WTC11 (cell line): ENCODE measurements at places on chromosomes 3 and 15. TPM values are rescaled to one million over a fixed set of nuclear protein-coding genes. Genes with fewer than 3 reads are reported as not detected.

The ADGRG7 gene
- total RNA-seq, result not detected in 3 replicates

The MAP3K13 gene
- 9.1 to 9.8 TPM (median 9.5 TPM) in 3 replicates for total RNA-seq

The SRPRB gene
- total RNA-seq, result 40.9 to 42.2 TPM (median 41.2 TPM) in 3 replicates

The ECE2 gene
- 0.46 to 1.2 TPM (median 0.64 TPM) in 3 replicates for total RNA-seq

The CDHR4 gene
- 0.17 to 0.69 TPM (median 0.39 TPM) in 3 replicates for total RNA-seq

The PARP14 gene
- 15.9 to 17.6 TPM (median 16.8 TPM) in 3 replicates for total RNA-seq

The FEZF2 gene
- total RNA-seq, result not detected in 3 replicates

The CCR5 gene
- 0.09 TPM in 1 of 3 replicates, not detected in the others for total RNA-seq

The AGTR1 gene
- total RNA-seq, result 0.13 to 0.25 TPM in 2 of 3 replicates, not detected in the other

The MASP1 gene
- 2.2 to 3.5 TPM (median 3.1 TPM) in 3 replicates for total RNA-seq

The CRABP1 gene
- total RNA-seq, result 374 to 444 TPM (median 377 TPM) in 3 replicates

The IL5RA gene
- total RNA-seq, result not detected in 3 replicates
